ENCODE measurements at places on chromosomes 6 and 20.

- DNase-seq: no peak
Measured at GRCh38 chr20:59586613-59587012, 17.7 kb upstream of the PHACTR3 start.

DNA sequence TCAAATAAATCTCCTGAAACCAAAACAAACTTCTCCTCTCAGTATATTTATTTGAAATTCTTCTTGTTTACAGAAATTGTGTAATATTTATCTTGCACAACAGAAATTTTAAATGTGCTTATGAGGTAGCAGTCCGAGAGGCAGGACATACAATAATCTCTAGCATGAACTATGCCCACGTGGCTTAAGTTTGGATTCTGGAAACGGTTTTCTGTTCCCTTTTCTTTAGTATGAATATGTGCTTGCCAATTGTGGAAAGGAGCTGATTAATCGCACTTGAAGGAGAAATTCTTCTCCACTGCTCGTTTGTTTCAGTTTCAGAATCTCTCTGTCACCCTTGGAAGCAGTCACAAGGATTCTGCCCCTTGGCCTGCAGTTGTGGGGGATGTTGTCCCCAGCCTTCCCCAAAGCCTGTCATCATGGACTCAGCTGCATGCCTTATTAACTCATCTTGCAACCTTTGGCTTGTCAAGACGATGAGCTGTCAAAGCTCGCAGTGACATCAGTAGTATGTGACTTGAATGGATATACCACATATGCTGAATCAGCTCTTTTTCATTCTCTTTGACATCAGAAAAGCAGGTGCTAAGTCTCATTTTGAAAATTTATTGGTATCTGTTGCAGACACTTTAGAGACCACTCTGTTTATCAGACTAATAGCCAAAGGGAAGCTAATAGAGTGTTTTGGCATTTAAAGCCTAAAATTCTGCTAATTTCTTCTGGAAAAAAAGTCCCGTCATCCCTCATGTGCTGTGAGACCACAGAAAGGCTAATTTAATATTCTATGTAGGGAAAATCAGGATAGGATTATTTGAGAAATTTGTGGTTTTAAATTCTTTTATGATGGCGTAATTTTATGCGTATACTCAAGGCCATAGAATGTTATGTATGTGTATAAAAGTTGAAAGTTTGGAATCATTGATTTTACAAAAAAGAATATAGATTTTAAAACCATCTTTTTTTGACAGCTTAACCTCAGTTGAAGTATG is 186.8 kb downstream of the ARID1B start:
- no peak for DNase-seq

DNA sequence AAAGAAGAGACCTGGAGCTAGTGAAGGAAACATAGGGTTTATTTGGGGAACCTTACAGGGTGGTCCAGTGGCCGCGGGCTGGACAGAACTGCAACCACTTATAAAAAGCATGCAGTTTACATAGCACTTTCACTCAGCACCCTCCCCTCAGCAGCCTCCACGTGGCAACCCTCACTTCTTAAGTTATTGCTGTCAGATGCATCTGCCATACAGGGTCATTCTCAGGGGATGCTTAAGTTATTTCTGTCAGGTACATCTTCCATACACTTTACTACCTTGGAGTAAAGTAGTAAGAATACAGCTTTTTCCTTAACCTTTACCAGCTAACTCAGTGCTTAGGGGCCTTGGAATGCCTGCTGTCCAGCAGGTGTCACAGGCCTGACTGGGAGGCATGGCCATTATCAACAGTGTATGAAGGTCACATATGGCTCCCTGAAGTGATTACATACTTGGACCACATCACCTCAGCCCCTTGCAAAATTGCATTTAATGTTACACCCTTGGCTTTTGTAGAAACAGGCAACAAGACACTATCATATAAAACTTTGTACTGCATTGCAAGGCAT is 2.0 kb upstream of the NOL7 start:
- no peak for DNase-seq

- DNase-seq: no peak
Measured at GRCh38 chr6:4295058-4295782, 159.8 kb upstream of the ECI2 start.

DNA sequence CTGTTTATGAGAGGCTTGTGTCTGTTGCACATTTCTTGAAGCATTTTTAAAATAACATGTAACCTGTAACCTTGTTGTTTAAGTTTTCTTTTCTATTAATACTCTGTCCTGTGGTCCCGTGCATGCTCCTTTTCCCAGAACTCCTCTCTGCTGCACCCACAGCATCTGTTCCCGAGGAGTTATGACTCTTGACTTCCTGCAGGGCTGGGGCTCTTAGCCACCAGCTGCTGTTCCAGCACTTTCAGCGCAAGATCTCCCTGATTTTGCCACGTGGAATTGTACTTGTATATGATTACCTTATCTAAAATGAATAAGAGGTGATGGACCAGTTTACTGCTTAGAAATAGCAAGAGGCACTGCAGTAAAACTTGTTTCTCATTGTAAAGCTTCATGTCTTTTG is 150.6 kb downstream of the QKI start:
- DNase-seq: no peak

DNA sequence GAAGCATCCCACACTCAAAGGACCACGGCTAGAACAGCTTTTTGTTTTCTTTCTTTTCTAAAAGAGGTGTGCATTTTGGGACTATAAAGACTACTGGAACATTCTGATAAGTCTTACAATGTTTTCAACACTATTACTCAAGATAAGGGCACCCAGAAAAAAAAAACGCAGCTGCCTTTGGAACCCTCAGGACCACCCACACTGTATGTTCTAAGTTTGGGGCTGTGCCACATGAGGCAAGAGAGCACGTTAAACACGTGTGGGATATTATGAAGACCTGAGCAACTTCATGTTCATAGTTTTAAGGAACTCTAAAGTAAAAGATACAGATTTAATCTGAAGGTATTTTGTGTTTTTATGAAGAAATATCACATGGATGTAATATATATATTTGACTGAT is 204.6 kb downstream of the FOXC1 start:
- DNase-seq: no peak

DNA sequence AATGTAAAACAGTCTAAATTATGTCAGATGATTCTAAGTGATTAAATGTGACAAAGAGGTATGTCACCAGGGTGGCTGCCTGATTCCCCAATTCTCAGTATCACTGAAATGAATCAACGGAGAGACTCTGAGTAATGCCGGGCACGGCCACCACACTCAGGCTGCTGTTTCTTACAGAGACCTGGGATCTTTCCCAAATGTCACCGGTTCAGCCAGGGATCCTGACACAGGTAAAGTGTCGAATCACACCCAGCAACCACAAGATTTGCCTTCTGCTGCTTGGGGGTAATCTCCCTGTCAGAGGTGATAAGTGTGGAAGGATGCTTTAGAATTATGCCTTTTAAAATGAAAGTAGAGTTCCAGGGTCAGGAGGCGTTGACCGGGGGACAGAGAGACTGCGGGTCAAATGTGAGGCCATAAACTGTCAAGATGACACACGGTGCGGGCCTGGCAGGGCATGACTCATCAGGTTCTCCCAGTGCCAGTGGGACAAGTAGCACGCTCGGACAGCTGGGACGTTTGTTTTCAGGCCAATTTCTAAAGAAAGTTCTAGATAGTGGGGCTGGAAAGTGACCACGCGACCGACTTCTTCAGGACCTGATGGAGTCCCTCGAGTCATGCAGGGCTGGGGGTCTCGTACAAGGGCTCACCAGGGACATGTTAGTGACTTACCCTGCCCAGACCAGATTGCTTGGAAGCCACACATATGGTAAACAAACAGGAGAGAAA is 48.9 kb downstream of the PRDM1 start:
- DNase-seq: no peak

DNA sequence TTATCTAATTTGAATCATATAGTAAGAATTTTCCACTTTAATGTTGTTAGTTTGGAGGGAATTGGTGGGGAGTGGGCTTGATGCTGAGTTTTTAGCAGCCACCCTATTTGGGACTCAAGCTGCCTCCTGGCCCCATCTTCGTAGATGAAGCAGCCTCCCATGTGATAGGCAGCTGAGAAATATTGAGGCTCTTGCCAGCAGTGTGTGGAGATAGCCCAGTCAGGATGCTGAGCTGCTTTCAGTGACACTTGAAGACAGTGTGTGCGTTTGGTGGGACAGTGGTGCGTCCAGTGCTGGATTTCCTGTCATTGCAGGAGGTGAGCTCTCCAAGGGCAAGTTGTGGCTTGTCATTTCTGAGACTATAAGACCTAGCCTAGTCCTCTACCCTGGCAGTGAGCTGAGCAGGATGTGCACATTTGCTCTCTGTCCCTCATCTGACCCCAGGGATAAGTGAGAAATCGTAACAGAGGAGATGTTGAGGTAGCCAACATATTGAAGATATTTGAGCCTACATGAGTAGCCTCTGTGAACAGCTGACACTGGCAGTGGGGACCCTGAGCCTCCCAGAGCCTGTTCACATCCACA is 47.9 kb upstream of the RNF8 start:
- DNase-seq: no peak

DNA sequence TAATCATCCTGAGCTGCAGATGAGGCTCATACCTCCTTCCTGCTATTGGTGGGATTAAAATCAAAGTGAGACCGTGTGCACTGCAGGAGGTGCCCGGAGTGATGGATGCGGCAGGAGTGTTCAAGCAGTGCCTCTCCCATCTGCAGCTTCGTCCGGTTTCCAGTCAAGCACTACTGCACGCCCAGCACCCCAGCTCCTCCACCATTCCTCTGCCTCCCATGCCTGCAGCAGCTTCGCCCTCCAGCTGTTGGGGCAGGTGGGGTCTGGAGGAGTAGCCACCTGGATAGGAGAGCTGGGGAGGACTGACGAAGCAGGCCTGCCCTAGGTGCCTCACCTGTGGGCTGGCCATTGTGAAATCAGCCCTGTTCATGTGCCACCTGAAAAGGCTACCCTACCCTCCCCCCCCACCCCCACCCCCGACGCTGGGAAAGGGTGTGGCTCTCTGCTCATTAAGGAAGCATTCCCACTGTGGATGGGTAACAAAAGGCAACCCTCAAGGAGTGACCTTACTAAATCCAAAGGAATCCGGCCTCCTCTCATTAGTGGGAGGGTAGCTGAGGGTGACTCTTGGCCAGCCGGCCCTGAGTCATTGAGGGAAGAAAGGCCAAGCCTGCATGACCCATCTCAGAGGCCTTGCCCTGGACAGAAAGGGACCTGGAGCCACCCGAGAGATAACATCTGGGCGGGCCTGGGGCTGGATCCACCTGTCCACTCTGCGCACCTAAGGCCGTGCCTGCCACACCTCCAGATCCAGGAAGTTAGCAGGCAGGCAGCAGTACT is 115.9 kb upstream of the ARMC2 start:
- no peak for DNase-seq

DNA sequence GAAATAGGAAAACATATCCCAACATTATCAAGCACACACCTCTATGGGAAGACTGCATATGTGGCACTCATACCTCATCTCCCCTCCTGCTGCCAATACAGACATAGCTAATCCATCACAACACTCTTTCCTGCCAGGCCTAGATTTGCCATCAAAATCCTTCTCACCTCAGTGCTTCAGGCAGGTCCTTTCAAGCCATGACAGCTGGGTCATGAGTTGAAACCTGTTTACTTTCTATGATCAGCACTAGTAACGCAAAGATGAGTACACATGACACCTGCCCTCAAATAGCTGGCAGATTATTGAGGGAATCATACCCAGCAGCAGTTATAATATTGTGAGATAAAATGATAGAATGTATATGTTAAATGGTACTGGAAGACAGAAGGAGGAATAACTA is 183.1 kb downstream of the AIG1 start:
- DNase-seq: no peak

GRCh38 chr6:30348957-30349356 is 4.0 kb downstream of the RPP21 start:
- no peak for DNase-seq

DNA sequence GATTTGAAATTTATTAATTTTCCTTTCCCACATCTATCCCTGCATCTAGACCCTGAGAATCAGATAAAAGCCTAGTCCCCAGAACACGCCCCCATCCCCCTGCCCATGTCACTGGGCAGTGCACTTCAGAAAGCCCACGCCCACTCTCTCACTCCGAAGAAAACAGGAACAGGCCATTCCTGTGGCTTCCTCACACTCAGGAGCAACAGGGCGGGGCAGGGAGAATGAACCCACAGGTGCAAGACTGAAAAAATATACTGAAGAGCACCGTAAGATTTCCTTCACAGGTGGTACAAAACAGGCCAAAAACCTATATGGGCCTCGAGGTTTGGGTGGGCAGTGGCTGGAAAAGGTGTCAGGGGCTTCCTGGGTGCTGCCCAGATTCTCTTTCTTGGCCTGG is 3.4 kb downstream of the OXT start:
- no peak for DNase-seq

DNA sequence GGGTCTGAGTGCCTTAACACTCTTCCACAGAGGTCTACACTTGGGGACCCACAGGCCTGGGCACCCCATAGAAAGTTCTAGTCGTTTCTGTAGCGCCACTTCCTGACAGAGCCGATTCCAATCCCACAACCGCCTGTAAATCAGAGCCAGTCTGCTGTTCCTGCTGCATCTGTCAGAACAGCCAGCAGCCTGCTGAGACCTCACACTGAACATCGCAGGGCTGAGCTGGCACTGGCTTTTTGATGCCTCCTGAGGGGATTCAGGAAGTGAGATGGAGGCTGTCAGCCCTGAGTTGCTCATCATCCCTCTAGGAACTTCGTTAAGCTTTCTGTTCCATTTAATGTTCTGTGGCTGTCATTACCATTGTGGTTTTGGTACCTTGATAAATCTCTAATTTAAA is 48.9 kb downstream of the DCBLD1 start:
- no peak for DNase-seq

GRCh38 chr6:118659513-118660217 is 8.3 kb upstream of the CEP85L start:
- DNase-seq: no peak

GRCh38 chr6:8057263-8057662 is 6.9 kb downstream of the BLOC1S5 start:
- DNase-seq: peak; percentile 20
